CD4-positive, alpha-beta memory T cell (primary cell): ENCODE measurements at places on chromosomes 2 and 18. TPM values are rescaled to one million over a fixed set of nuclear protein-coding genes. Genes with fewer than 3 reads are reported as not detected.

DNA sequence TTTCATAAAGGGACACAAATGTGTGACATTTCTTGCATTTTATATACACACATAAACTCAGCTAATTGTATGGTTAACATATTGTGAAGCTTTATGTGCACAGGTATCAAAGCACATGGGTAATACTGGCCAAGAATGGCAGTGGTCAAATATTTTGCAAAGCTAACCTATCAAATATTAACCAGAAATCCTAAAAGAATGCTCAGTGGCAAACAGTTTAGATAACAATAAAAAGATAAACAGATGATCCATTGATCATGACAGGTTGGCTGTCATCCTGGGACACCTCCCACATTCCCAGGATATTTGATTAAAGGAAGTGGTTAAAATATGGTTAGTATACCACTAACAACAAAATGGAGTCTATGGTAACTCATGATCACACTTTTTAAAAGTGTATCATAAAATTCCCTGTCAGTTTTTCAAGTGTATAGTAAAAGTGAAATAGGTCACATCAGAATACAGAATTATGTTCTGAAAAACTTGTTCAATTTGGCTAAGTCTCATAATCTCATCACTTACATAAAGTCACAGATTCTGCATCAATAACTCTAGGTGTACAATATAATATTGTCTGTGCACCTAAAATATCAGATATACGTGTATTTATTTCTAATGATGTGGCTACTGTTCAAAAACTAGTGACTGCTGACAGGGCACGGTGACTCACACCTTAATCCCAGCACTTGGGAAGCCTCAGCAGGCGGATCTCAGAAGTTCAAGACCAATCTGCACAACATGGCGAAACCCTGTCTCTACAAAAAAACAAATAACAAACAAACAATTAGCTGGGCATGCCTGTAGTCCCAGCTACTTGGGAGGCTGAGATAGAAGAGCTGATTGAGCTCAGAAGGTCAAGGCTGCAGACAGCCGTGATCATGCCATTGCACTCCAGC is 48.9 kb downstream of the CDH2 start:
- DNase-seq: no peak

- DNase-seq: no peak
Observed at GRCh38 chr18:32804134-32804888, 31.5 kb upstream of the KLHL14 start.

GRCh38 chr18:2515908-2516625 is 55.2 kb downstream of the METTL4 start:
- peak; percentile 47 for DNase-seq

DNA sequence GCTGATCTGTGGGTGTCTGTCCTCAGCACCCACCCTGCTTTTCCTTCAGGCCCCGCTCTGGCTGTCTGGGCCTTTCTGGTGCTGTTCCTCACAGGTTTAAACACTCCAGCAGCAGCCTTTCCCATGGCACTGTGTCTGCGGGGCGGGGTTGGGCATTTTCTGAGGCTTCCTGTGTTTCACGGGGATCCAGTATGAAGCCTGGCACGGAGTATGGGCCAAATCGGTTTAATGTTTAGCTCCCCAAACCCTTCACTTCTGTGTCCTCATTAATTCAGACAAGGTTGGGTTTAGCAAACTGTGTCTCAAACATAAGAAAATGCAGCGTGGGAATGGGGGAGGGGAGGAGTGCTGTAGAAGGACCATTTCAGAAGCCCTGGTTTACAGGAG is 44.9 kb downstream of the HPCAL1 start:
- no peak for DNase-seq

DNA sequence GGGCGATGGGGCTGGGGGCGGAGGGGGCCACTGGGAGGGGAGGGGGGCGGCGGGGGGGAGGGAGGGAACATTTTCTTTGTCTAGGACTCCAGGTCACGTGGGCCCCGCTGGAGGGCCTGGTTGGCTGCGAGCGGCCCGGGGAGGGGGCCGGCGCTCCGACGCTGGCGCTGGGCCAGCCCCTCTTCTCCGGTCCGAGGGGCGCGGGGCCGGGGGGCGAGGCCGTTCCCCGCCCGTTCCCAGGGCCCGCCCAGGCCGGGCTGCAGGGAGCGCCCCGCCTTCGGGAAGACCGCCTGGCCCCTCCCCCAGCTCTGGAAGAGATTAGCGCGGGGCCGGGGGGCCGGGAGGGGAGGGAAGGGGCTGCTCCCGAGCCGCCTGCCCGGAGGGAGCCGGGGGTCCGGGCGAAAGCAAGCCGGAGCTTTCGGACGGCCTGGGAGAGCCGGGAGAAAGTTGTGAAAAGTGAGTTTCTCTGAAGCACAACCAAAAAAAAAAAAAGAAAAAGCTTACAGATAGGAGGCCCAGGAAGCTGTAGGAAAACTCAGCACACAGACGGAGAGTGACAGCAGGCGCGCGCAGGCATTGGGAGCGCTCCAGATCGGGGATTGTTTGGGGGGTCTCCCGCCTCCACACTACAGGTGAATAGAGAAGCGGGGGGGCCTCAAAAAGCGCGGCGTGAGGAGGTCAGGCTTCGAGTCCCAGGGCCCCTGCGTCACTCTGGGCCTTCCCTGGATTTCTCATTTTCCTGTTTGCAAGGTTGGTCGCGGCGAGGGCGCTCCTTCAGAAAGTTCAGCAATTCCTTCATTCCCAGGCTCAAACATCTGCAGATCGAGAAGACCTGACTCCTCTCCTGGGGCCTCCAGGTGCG is 84.1 kb upstream of the POMC start:
- DNase-seq: peak; percentile 49

- no peak for DNase-seq
Observed at GRCh38 chr2:206341396-206341795, 66.9 kb downstream of the ZDBF2 start.

UGT1A4 gene
- total RNA-seq: not detected

GPR39 gene
- not detected for total RNA-seq
